H9 (cell line): ENCODE measurements at places on chromosomes 13 and 19. TPM values are rescaled to one million over a fixed set of nuclear protein-coding genes. Genes with fewer than 3 reads are reported as not detected.

The BEST2 gene
- total RNA-seq: 1.6 and 2.0 TPM in 2 replicates

DNA sequence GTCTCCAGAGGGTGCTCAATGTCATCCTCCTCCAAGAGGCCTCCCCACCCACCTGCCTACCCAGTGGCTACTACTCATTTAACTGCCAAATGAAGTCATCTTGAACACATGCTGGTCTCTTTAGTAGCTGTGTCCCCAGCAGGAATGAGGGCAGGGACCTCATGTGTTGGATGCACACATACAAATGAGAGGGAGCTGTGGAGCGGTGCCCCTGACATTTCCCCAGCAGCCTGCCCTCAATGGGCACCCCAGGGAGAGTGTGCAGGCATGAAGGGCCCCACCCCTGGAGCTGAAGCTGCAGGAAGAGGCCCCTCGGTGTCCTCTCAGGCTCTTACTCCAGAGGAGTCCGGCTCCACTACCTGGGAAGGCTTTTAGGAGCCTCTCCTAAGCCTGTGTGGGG lies 1322.7 kb downstream of the UQCRFS1 start:
- DNase-seq: no peak

The ADAMTSL5 gene
- total RNA-seq: 1.4 and 1.5 TPM in 2 replicates

The KLK15 gene
- not detected in 2 replicates for total RNA-seq

- DNase-seq: no peak
Measured at GRCh38 chr13:84127597-84128128, 245.4 kb upstream of the SLITRK1 start.

GRCh38 chr13:74129500-74130191 lies 4.6 kb downstream of the KLF12 start:
- no peak for DNase-seq

GRCh38 chr19:31304831-31305312 lies 44.4 kb downstream of the TSHZ3 start:
- no peak for DNase-seq

GRCh38 chr13:38981096-38981495 lies 9.5 kb downstream of the STOML3 start:
- DNase-seq: no peak

The ZNF530 gene
- total RNA-seq: 7.9 and 9.3 TPM in 2 replicates

GRCh38 chr13:30923418-30923817 lies 9.0 kb upstream of the TEX26 start:
- no peak for DNase-seq

The SIGLECL1 gene
- not detected in 2 replicates for total RNA-seq

GRCh38 chr13:59674616-59675015 lies 489.1 kb downstream of the DIAPH3 start:
- no peak for DNase-seq

GRCh38 chr19:47239610-47240296 lies 8.8 kb upstream of the BBC3 start:
- peak; percentile 78 for DNase-seq

The LYPD5 gene
- total RNA-seq: 0.50 TPM in 2 replicates

GRCh38 chr13:84265257-84265764 lies 383.0 kb upstream of the SLITRK1 start:
- DNase-seq: no peak

The GALP gene
- total RNA-seq: not detected in 2 replicates

DNA sequence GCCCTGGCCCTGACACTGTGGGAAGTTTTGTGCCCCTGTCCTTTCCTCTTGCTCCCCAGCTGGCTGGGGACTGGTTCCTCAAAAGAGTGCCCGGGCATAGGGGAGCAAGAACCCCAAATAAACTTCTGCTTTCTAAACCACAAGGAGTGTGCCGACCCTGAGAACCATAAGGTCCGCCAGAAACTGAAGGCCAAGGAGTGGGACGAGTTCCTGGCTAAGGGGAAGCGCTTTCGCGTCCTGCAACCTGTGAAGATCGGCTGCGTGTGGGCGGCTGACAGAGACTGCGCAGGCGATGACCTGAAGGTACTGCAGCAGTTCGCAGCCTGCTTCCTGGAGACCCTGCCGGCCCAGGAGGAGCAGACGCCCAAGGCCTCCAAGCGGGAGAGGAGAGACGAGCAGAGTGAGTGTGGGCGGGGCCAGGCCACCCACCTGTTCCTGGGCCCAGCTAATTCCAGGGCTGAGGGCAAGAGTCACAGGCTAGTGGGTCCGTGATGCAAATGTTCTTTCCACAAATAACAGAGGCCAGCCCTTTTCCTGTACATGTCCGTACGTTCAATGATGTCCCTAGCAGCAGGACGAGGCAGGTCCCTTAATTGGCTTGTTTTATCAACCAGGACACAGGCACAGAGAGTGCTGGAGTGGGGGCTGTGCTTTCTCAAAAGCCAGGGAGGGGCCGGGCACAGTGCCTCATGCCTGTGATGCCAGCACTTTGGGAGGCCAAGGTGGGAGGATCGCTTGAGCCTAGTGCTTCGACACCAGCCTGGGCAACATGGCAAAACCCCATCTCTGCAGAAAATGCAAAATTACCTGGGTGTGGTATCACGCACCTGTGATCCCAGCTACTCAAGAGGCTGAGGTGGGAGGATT lies 25.6 kb downstream of the UBXN6 start:
- no peak for DNase-seq

DNA sequence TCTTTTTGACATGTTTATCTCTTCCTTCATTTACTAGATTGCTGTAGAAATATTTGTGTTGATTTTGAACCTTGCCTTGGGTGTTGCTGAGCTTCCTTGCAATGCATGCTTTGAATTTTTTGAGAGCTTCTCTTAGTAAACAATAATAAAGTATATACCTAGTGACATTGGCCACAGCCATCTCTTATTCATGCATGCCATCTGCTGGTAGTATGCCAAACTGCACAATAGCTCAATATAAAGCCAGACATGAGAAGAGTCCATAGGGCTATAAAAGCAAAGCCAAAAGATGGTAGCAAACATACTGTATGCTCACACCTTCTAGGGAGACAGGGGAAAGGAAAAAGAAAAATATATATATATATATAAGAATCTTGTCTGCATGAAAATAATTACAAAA lies 18.9 kb upstream of the ZSCAN5A start:
- no peak for DNase-seq

The SULT2A1 gene
- total RNA-seq: not detected in 2 replicates

The DOCK9 gene
- total RNA-seq: 19.0 and 23.0 TPM in 2 replicates

GRCh38 chr13:81637457-81637856 lies 1296.5 kb upstream of the SPRY2 start:
- DNase-seq: no peak

- no peak for DNase-seq
Measured at GRCh38 chr19:15231271-15231670, 977 bp downstream of the EPHX3 start.
